ENCODE measurements at places on chromosomes 3 and 15. TPM values are rescaled to one million over a fixed set of nuclear protein-coding genes. Genes with fewer than 3 reads are reported as not detected.

DNA sequence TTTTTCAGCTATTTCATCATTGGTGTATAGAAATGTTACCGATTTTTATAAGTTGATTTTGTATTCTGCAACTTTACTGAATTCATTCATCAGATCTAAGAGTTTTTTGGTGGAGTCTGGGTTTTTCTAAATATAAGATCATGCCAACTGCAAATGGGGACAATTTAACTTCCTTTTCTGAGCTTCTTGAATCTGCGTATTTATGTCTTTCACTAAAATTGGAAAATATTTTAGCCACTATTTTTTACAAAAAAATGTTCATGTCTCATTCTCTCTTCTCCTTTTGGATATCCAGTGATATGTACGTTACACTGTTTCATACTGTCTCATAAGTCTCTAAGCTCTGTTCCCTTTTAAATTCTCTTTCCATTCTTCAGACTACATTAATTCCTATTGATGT, 123.8 kb downstream of the ISL2 start:
- DNase-seq = no peak

Gene PCNP
- 193 TPM for total RNA-seq

Gene SAMD7
- total RNA-seq = not detected

Gene TIMP4
- 4.8 TPM for total RNA-seq

GRCh38 chr15:91320101-91320500, 220.0 kb downstream of the SV2B start:
- no peak for DNase-seq

DNA sequence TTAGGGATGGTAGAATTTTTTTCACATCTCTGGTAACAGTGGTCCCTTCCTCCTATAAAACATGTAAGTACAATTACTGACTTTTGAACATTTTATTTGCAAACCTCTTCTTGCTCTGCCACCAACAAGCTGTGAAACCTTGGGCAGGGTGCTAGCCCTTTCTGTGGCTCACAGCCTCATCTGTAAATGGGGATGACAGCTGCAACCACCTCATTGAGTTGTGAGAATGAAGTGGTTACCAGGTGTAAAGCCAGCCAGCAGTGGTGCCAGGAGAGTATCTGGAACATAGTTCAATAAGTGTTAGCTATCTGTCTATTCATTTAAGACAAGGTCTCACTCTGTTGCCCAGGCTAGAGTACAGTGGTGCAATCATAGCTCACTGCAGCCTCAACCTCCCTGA, 278.1 kb downstream of the ERC2 start:
- no peak for DNase-seq

DNA sequence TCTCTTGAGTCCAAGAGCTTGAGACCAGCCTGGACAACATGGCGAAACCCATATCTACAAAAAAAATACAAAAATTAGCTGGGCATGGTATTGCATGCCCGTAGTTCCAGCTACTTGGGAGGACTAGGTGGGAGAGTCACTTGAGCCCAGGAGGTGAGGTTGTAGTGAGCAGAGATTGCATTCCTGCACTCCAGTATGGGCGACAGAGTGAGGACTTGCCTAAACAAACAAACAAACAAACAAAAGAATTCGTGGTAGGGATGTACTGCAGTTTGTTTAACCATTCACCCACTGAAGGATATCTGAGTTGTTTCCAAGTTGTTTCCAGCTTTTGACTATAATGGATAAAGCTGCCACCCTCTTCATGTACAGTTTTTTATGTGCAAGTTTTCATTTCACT, 7.5 kb upstream of the NMD3 start:
- DNase-seq = no peak

Gene CLDN18
- 0.16 TPM for total RNA-seq

- DNase-seq = no peak
Measured at GRCh38 chr15:62348623-62349022, 183.5 kb upstream of the C2CD4B start.

DNA sequence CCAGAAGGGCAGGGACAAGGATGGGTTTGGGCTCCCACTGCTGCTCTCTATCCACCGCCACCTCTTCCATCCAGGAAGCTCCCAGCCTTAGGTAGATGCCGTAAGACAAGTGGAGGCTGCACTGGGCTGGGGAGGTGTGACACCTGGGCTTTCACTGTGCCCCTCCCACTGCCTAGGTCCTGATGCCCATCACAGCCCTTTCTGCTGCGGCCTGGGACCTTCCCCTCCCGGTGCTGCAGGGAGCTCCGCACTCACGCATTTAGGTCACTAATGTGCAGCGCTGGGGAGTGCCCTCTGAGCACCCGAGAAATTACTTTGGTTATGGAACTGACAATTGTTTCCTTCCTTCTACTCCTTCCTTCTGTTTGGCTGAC, 850 bp downstream of the LTF start:
- no peak for DNase-seq

GRCh38 chr15:100695048-100695447, 92.7 kb downstream of the ASB7 start:
- DNase-seq = no peak

Gene STAC
- 5.6 TPM for total RNA-seq

DNA sequence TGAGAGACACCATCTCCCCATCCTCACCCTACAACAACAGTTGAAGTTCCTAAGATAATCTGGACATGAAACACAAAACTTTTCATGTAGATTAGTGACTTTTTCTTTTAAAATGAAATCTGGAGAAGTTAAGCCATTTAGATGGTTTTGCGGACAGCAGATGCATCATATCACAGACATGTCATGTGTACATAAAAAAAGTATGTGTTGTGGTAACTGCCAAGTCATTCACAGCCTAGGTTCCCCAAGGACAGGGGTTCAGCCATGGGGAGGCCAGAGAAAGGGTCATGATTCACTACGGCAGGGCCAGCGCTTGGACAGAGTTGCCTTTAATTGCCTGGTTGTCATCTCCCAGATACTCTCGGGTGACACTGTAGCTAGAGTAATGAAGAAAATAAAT, 163.2 kb downstream of the PDZRN3 start:
- no peak for DNase-seq

- peak; percentile 77 for DNase-seq
Measured at GRCh38 chr3:30768703-30769550, 125.5 kb downstream of the GADL1 start.

Gene CHRM5
- total RNA-seq = not detected

- no peak for DNase-seq
Measured at GRCh38 chr15:92772061-92772460, 116.5 kb upstream of the FAM174B start.

DNA sequence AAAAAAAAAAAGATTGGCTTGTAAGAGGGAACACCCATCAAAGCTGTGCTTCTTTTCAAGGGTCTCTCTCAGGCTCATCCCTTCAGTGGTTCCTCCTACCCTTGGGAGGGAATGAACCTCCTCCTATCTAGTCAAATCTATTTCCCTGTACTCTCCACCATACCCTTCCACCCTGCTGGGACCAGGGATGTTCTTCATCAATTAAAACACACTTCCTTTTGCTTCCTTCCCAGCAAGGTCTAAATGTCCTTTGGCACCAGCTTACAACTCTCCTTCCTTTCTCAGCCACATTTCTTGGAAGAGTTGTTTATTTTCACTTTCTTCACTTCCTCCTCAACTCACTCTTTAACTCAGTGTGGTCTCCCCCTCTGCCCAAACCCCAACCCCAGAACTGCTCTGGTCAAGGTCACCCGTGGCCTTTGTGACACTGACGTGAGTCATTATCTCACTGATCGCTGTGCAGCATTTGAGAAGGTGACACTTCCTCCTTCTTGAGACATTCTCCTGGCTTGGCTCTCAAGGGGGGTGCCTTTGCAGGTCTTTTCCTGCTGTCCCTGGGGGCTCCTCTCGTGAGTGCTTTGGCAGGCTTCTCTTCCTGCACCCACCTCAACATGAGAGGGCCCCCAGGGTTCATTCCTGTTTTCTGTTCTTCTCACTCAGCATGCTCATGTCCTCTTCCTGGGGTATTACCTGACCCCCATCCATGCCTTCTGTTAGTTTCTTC, 210.5 kb upstream of the TLE3 start:
- DNase-seq = no peak

GRCh38 chr3:73611176-73611575, 13.6 kb downstream of the PDZRN3 start:
- no peak for DNase-seq

DNA sequence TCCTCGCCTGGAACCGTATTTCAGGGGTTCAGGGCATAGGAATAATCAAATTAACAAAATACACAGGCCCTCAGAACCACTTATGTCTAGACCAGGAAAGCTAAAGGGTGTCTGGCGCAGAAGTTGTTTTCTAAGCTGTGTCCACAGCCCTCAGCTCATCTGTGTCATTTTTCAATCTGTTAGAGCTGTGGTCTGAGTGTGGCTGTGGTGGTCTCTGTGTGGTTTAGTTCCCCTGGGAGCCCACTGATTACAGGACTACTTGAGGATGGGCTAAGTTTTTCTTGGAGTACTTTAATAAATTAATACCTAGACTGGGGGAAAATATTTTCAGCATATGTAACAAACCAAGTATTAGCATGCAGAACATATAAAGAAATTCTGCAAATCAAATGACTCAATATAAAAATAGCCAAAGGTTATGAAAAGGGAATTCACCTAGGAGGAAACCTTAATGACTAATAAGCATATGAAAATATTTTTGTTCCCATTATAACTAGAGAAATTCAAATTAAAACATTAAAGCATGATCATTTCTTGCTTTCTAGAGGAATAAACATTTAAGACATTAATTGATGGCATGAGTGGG, 186.3 kb downstream of the SATB1 start:
- no peak for DNase-seq
